ENCODE measurements at places on chromosomes 5 and 9. TPM values are rescaled to one million over a fixed set of nuclear protein-coding genes. Genes with fewer than 3 reads are reported as not detected.
A peak's percentile ranks its signal among the peaks of the same experiment; 100 is the strongest.

DNA sequence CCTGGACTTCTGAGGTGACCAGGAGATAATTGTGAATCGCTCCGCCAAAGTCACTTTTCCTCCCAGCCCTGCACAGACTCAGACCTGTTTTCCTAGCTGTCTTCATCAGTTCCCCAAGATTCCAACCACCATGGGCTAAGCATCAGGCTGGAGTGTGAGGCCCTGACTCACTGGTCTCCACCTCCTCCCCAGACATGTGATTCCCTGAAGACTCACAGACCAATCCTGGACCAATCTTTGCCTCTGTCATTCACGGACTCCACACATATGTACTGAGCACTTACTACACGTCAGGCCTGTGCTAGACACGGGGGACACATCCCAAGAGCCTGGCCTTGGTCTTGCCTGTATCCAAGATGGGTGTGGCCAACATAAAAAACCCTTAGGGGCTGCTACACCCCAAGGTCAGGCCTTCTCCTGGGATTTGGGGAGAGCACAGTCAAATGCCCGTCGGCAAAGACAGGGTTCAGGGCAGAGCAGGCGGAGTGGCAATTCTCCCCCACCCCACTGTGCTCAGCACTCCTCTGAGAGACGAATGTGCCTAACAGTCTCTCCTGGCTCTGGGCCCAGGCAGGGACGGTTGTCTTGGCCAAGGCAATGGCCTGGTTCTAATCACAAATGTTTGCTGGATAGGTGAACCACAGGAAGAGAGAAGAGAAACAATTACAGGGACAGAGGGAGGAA lies 11.9 kb downstream of the EEIG1 start:
- H3K27me3 ChIP-seq = no peaks in the 10 kb centered on the region
- peak overlapping the region; percentile 94 for H3K4me3 ChIP-seq
- no peak for DNase-seq
- no peaks in the 10 kb centered on the region for H3K36me3 ChIP-seq
- H3K27ac ChIP-seq = peak overlapping the region; percentile 85

GRCh38 chr9:106921341-106921899 lies 58.5 kb downstream of the ZNF462 start:
- no peaks in the 10 kb centered on the region for H3K4me1 ChIP-seq
- no peaks in the 10 kb centered on the region for H3K27me3 ChIP-seq
- H3K36me3 ChIP-seq = no peaks in the 10 kb centered on the region
- no peak for DNase-seq
- no peak overlapping the region for H3K4me3 ChIP-seq

DNA sequence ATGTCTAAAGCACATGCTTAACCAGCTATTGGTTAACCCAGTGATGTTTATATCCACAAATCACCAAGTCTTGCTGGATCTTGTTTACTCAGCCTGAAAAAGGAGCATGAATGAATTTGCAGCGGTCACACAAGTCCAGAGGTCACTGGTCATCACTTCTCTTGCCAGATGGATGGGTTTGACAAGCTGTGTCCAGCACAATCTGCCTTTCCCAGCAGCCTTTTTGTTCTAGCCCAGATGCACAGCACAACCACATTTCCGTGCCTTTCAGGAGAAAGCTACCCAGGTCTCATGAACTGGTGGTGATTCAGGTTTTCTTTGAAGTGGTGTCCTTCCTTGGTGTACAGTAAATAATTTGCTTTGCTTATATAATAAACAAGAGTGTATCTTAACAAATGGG lies 32.1 kb downstream of the TMEM252 start:
- no peak for DNase-seq
- no peak overlapping the region for H3K4me3 ChIP-seq
- no peaks in the 10 kb centered on the region for H3K27me3 ChIP-seq
- H3K36me3 ChIP-seq = no peaks in the 10 kb centered on the region

ROR2 gene
- 2.5 TPM for total RNA-seq

LRRC19 gene
- not detected for total RNA-seq
